ENCODE measurements at places on chromosomes 12 and 14.

DNA sequence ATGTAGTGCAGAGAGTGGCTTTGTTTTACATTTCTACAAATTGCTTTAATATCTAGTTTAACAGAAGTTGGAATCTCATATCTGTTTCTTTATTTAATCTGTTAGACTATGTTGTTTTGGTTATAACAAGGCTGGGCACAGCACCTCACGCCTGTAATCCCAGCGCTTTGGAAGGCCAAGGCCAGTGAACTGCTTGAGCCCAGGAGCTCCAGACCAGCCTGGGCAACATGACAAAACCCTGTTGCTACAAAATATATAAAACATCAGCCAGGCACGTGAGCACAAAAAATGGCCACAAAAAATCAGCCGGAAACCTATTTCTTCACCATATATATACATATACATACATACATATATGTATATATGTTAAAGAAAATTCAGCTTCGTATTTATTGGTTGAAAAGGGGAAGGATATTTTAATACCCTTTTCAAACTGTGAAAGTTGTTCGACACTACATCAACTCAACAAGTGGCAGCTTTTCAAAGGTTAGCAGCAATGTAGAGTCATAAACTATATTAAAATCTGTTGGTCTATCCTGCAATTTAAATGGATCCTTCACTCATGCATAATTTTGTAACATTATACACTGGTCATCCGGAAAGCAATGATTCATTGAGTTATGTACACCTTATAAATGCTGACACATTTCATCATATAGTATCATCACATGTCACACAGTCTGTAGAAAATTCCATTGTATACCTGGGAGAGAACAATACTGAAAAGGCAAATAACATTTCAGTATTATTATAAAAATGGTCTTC is 7.1 kb downstream of the NR2C1 start:
- no peak for DNase-seq
- H3K4me3 ChIP-seq, result no peak overlapping the region
- no peaks in the 10 kb centered on the region for H3K27me3 ChIP-seq
- H3K4me1 ChIP-seq, result no peaks in the 10 kb centered on the region
- H3K27ac ChIP-seq, result no peak overlapping the region
- H3K36me3 ChIP-seq, result peaks cover 31% of the 10 kb centered on the region

- no peaks in the 10 kb centered on the region for H3K27me3 ChIP-seq
- H3K27ac ChIP-seq, result no peak overlapping the region
- H3K4me3 ChIP-seq, result no peak overlapping the region
Observed at GRCh38 chr12:63911341-63911740, 66.8 kb downstream of the SRGAP1 start.

DNA sequence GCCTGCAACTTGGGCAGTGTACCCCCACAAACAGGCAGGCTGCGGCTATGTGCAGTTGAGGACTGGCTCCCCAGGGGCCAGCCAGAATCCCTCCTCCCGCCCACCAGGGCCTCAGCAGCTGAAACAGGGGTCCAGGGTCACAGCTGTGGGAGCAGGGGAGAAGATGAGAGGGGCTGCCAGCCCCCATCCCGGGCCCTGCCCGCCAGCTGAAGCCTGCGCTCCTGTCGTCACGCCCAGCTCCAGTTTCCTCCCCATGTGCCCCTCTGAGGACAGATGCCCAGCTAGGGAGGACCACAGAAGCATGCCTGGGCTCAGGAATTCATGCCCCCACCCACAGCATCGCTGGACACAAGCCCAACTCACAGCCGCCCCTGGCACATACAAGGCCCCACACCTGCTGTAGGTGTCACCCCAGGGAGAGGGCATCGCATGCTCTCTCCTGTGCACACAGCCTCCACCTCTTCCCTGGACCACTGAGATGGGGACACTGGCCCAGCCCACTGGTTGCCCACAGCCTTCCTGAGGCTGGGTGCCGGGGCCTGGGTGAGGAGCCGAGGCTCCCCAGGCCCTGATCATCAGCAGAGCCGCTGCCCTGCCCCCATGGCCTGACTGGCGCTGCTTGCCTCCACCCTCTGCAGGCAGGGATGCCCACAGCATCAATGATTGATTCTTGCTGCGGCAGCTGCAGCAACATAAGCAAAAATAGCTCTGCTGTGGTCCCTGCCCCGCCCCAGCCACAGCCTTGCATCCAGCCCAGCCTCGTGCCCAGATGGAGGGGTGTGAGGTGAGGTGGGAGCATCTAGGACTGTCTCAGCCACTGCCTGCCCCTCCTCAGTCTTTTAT is 3.7 kb upstream of the CLBA1 start:
- H3K4me1 ChIP-seq, result peaks cover 48% of the 10 kb centered on the region
- H3K4me3 ChIP-seq, result no peak overlapping the region
- H3K27ac ChIP-seq, result no peak overlapping the region
- no peaks in the 10 kb centered on the region for H3K36me3 ChIP-seq
- DNase-seq, result no peak
- H3K27me3 ChIP-seq, result no peaks in the 10 kb centered on the region

GRCh38 chr14:91749868-91750267 is 18.0 kb upstream of the CATSPERB start:
- H3K4me1 ChIP-seq, result no peaks in the 10 kb centered on the region
- no peaks in the 10 kb centered on the region for H3K36me3 ChIP-seq
- no peak overlapping the region for H3K27ac ChIP-seq
- no peak overlapping the region for H3K4me3 ChIP-seq
- DNase-seq, result no peak

- H3K27me3 ChIP-seq, result no peaks in the 10 kb centered on the region
- no peak overlapping the region for H3K27ac ChIP-seq
- H3K4me1 ChIP-seq, result no peaks in the 10 kb centered on the region
- peak; percentile 72 for DNase-seq
- H3K36me3 ChIP-seq, result no peaks in the 10 kb centered on the region
- no peak overlapping the region for H3K4me3 ChIP-seq
Observed at GRCh38 chr14:25400607-25401206, 350.8 kb upstream of the STXBP6 start.

- H3K36me3 ChIP-seq, result no peaks in the 10 kb centered on the region
- no peak overlapping the region for H3K27ac ChIP-seq
- no peak overlapping the region for H3K4me3 ChIP-seq
- no peak for DNase-seq
- H3K4me1 ChIP-seq, result no peaks in the 10 kb centered on the region
Observed at GRCh38 chr12:89848732-89849131, 140.1 kb upstream of the ATP2B1 start.
